ENCODE measurements at places on chromosomes 2 and 18. TPM values are rescaled to one million over a fixed set of nuclear protein-coding genes. Genes with fewer than 3 reads are reported as not detected.

DNA sequence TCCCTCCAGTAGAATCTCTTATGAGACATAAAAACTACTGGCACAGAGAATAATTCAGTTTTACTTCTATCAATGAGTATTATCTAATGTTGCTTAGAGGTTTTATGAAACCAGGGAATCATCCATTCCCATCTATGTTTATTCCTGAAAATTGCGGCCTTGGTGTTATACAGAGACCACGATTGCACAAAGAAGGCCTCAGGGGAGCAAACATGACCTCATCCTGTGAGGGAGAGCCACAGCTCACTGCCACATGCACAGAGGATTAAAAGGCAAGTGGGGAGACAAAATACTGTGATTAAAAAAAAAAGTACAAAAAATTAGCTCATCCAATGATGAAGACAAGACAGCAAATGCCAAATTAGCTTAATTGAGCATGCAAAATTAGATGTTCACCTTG is 111.8 kb upstream of the SLC35G4 start:
- no peak overlapping the region for H3K27ac ChIP-seq
- H3K27me3 ChIP-seq, result no peaks in the 10 kb centered on the region
- H3K4me3 ChIP-seq, result no peak overlapping the region
- DNase-seq, result no peak
- no peaks in the 10 kb centered on the region for H3K4me1 ChIP-seq

GRCh38 chr2:152961351-152961750 is 242.9 kb downstream of the ARL6IP6 start:
- H3K27me3 ChIP-seq, result no peaks in the 10 kb centered on the region
- no peak for DNase-seq
- H3K4me1 ChIP-seq, result no peaks in the 10 kb centered on the region
- no peaks in the 10 kb centered on the region for H3K36me3 ChIP-seq
- no peak overlapping the region for H3K4me3 ChIP-seq

DNA sequence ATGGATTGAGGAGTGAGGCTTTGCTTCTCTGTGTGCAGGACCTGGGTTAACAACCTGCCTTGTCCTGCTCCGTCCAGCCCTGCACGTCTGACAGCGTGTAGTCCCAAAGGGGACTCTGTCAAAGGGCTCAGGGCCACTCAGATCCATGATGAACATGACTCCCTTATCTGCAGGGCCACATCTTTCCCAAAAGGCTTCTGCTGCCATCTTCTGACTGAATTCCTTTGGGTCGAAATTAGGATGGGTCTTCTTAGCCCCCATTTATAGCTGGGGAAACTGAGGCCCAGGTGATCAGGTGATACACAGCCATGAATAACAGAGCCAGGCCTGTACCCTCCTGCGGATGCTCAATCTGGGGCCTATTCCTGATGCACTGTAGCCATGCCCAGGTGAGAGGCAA is 109.2 kb downstream of the CELF4 start:
- H3K4me1 ChIP-seq, result no peaks in the 10 kb centered on the region
- H3K4me3 ChIP-seq, result no peak overlapping the region
- no peaks in the 10 kb centered on the region for H3K27me3 ChIP-seq

DNA sequence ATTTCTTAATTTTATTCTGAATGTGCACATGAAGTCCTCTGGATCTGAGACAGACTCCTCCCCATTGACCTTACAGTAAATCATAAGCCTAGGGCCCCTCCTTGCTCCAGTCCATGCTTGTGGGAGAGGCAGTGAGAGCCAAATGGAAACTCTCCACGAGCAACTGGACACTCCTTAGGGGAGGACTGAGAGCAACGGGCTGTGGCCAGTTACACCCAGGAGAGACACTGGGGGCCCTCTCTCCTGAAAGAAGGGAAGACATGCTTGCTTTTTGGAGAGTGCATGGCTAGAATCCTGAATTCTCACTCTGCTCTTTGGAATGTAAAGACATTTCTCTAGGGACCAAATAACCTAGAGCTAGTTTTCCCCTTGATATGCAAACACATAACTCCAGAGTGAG is 49.0 kb upstream of the BIN1 start:
- DNase-seq, result no peak
- no peak overlapping the region for H3K27ac ChIP-seq
- no peak overlapping the region for H3K4me3 ChIP-seq
- H3K4me1 ChIP-seq, result no peaks in the 10 kb centered on the region
- peaks cover 1% of the 10 kb centered on the region for H3K27me3 ChIP-seq

DNA sequence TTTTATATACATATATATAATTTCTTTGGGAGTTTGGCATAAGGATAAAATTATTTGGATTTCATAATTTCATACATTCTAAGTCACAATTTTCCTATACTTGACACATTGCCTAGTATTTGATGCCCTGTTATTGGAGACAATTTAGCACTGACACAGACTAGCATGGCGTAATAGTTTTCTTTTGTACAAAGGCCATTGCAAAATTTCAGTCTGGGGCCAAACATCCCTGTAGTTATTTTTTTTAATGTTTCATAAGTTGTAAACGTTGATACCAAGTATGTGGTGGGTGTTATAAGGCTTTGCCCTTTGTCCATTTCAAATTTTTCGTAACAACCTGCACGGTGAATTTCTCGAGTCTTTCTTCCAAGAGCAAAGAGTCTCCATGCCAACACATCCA is 95.7 kb upstream of the NRP2 start:
- no peaks in the 10 kb centered on the region for H3K4me1 ChIP-seq
- no peak for DNase-seq
- H3K27ac ChIP-seq, result no peak overlapping the region
- H3K36me3 ChIP-seq, result no peaks in the 10 kb centered on the region
- H3K27me3 ChIP-seq, result peaks cover 3% of the 10 kb centered on the region

DNA sequence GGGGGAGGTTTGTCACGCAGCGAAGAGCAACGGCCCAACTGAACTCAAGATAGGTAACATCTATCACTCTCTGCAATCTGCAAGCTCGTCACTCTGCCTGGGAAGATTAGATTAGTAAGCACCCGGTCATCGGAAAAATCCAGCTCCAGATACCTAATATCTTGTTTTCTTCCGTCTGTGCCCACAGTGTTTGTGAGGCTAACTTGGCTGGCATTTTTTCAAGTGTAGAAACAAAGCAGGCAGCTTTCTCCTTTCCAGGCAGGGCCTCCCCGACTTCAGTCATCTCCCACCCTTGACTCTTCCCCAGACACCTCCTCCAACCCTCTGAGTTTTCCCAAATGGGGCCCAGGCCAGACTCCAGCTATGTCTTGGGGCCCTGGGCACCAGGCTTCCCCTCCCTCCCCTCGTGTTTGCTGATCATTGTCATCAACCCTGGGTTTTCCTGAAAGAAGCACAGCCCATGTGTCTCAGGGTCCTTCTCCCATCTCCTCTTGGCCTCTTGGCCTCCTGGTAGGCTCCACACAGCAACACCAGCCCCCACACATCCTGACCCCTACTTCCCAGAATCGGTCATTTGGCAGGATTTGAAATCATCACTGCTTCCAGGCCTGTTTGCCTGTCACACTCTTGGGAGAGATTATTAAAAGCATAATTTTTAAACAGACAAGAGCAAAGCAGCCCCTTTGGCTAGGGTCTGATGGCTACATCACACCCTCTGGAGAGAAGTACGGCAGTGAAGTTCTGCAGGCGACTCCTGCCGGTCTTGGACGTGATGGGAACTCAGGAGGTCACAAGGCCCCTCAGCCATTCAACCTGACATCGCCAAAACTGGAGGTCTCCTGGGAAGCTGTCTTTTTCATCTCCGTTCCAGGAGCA is 144.9 kb upstream of the ID2 start:
- peak overlapping the region; percentile 71 for H3K27ac ChIP-seq
- peaks cover 46% of the 10 kb centered on the region for H3K4me1 ChIP-seq
- no peaks in the 10 kb centered on the region for H3K36me3 ChIP-seq
- H3K4me3 ChIP-seq, result no peak overlapping the region

GRCh38 chr2:173298536-173299097 is 56.1 kb upstream of the CDCA7 start:
- no peaks in the 10 kb centered on the region for H3K27me3 ChIP-seq
- no peak overlapping the region for H3K4me3 ChIP-seq
- H3K36me3 ChIP-seq, result peaks cover 5% of the 10 kb centered on the region
- no peak for DNase-seq
- H3K4me1 ChIP-seq, result no peaks in the 10 kb centered on the region

DNA sequence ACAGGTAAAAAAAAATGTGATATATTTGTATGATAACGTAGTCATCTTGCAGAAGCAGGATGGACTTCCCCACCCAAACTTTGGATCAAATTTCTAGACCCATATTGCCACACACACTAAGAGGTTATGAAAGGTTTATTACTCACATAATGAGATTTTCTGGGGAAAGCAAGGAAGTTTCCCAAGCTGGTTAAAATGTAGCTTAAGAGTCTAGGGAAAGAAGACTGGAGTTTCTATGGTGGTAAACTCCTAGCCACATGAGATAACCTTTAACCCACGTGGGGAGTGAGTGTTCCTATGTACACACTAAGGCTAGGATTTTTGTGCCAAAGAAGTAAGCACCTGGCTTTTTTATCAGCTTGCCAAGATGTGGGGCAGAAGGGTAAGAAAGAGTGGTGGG is 335.7 kb upstream of the UBE2E3 start:
- H3K27ac ChIP-seq, result no peak overlapping the region
- no peaks in the 10 kb centered on the region for H3K36me3 ChIP-seq
- H3K27me3 ChIP-seq, result no peaks in the 10 kb centered on the region
- DNase-seq, result no peak

- DNase-seq, result no peak
- H3K27ac ChIP-seq, result no peak overlapping the region
Measured at GRCh38 chr2:232456296-232457120, 555 bp downstream of the ALPI start.

GRCh38 chr2:176078541-176079284 is 5.0 kb downstream of the EVX2 start:
- H3K27me3 ChIP-seq, result peaks cover 80% of the 10 kb centered on the region
- H3K36me3 ChIP-seq, result peaks cover 22% of the 10 kb centered on the region
- H3K4me3 ChIP-seq, result no peak overlapping the region
- DNase-seq, result no peak
- no peak overlapping the region for H3K27ac ChIP-seq

DNA sequence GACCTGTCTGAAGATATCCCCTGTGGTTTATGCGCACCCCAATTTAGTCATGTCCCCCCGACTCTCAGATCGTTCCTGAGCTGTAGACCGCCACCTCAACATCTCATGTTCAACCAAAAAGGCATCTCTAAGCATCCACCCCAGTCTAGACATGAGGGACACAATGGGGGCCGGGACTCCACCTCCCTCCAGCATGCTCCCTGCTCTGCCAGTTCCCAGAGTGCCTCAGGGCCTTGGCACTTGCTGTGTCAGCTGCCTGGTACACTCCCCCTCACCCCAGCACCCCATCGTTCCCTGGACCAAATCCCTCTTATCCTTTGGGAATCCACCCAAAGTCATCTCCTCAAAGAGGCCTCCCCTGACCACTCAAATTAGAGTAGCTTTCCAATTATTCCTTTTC is 22.2 kb downstream of the TNS1 start:
- H3K4me3 ChIP-seq, result no peak overlapping the region
- no peaks in the 10 kb centered on the region for H3K36me3 ChIP-seq
- DNase-seq, result no peak
- H3K27ac ChIP-seq, result no peak overlapping the region
- no peaks in the 10 kb centered on the region for H3K4me1 ChIP-seq

GRCh38 chr2:109017017-109017416 is 28.0 kb upstream of the EDAR start:
- H3K36me3 ChIP-seq, result no peaks in the 10 kb centered on the region
- H3K27me3 ChIP-seq, result no peaks in the 10 kb centered on the region
- peaks cover 11% of the 10 kb centered on the region for H3K4me1 ChIP-seq
- no peak overlapping the region for H3K27ac ChIP-seq

GRCh38 chr2:190533968-190534309 is 583 bp downstream of the NEMP2 start:
- peaks cover 38% of the 10 kb centered on the region for H3K36me3 ChIP-seq
- peak overlapping the region; percentile 100 for H3K27ac ChIP-seq
- peak; percentile 79 for DNase-seq
- peaks cover 56% of the 10 kb centered on the region for H3K4me1 ChIP-seq
- no peaks in the 10 kb centered on the region for H3K27me3 ChIP-seq

DNA sequence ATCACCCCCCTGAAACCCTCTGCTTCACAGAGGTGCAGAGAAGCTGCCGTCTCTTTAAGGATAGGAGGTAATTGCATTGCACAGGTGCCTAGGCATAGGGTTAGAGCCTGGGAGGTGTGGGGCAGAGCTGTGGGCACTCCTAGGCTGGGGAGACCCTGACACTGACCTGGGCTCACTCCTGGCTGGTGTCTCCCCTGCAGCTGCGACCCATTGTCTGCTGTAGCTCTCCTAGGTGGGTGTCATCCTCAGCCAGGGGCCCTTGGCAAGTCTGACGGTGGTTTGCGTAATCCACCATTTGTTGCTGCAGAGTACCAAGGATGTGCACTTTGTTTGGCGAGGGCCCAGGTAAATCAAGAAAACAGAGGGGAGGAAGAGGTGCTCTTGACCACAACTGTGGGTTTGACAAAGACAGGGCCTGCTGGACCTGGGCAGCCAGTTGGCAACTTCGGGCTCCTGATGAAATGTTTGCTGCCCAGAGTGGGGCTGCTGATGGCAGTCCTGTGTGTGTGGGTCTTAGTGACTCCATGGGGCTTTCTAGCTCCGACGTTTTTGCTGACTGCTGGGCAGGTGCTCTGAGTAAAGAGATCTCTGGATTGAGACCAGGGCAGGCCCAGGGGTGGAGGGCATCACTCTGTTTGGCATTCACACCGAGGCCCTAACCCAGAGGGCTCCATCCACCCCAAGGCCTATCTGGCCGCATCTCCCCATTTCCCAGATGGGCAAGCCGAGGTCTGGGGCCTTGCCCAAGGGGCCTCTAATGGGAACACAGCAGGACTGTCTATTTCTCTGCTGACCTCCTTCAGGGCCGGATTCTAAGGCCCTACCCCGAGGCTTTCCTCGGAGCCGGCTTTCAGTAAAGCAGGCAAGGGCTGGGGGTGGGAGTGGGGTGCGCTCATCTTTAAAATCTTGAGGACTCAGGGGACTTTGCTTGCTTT is 67.7 kb downstream of the EDAR start:
- no peaks in the 10 kb centered on the region for H3K27me3 ChIP-seq
- no peaks in the 10 kb centered on the region for H3K36me3 ChIP-seq
- H3K27ac ChIP-seq, result no peak overlapping the region
- H3K4me3 ChIP-seq, result no peak overlapping the region
- no peak for DNase-seq
- no peaks in the 10 kb centered on the region for H3K4me1 ChIP-seq

GRCh38 chr2:126657148-126657635 is 1.2 kb downstream of the GYPC start:
- H3K27me3 ChIP-seq, result no peaks in the 10 kb centered on the region
- H3K4me1 ChIP-seq, result peaks cover 54% of the 10 kb centered on the region
- peak overlapping the region; percentile 100 for H3K27ac ChIP-seq

DNA sequence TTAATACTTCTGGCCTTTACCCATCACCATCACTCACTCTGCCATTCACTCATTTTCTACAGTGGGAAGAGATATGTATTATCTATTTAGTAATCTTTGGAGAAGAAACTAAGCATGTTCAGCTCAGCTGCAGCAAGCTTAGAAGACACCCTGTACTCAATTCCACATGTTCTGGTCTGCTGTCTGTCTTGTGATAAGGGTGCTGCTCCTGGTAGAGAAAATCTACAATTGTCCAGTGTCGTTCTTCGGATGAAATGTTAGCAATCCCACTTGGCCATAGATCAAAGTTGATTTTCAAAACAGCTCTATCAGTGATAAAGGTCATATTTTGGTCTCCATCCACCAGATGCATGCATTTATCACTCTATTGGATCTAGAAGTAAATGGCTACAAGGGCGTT is 337.1 kb downstream of the LRRTM4 start:
- H3K4me1 ChIP-seq, result no peaks in the 10 kb centered on the region
- H3K27me3 ChIP-seq, result no peaks in the 10 kb centered on the region
- H3K36me3 ChIP-seq, result no peaks in the 10 kb centered on the region
- H3K4me3 ChIP-seq, result no peak overlapping the region

The ST6GAL2 gene
- total RNA-seq, result not detected

The DPP10 gene
- total RNA-seq, result not detected

The MYOM1 gene
- 1.3 TPM for total RNA-seq

The GAREM2 gene
- 2.7 TPM for total RNA-seq

The DSG4 gene
- not detected for total RNA-seq

The CPLX4 gene
- total RNA-seq, result not detected

The RESP18 gene
- total RNA-seq, result not detected

The TUBA3D gene
- total RNA-seq, result not detected

Data from activated CD8-positive, alpha-beta T cell treated with anti-CD3 and anti-CD28 coated beads for 36 hours (primary cell).